WTC11 (cell line): ENCODE measurements at places on chromosomes 4 and X. TPM values are rescaled to one million over a fixed set of nuclear protein-coding genes. Genes with fewer than 3 reads are reported as not detected.

Gene RASSF6
- total RNA-seq = 0.15 to 0.27 TPM (median 0.18 TPM) in 3 replicates

Gene PHOX2B
- not detected in 3 replicates for total RNA-seq

Gene RRAGB
- total RNA-seq = 7.4 to 7.9 TPM (median 7.8 TPM) in 3 replicates

DNA sequence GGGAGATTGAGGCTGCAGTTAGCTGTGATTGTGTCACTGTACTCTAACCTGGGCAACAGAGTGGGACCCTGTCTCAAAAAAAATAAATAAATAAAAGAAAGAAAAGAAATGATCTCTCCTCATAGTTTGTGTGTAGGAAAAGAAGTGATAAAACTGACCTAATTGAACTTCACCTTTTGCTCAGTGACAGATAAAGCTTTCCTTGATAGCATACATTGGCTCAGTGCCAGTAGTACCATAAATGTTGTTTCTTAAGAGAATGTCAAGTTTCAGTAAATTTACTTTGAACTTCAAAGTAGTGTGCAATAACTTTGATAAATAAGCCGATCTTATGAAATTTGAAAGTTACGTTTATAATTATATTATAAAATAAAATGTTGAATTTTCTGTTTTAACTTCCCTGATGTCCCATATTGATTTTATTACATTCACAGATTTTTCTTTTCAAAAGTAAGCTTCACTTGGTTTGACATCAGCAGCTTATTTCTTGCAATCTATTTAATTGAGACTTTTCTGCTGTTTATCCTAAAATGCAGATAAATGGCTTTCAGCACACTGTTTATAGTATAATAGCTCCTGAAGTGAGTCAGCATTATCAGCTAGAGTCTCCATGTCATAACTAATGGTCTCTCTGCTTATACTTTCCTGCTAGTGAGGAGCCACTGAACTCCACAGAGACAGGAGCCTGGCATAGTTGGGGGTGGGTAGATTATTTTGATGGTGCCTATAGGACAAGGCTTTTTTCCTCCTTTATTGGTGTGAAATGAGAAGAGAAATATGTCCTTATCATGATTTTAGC lies 330.1 kb downstream of the BMPR1B start:
- no peaks in the 10 kb centered on the region for H3K27me3 ChIP-seq
- H3K36me3 ChIP-seq = no peaks in the 10 kb centered on the region
- H3K4me3 ChIP-seq = no peak overlapping the region
- DNase-seq = no peak
- H3K4me1 ChIP-seq = 0 out of 2 replicates have a peak, but pooled peaks cover 3% of the 10 kb centered on the region

- no peaks in the 10 kb centered on the region for H3K36me3 ChIP-seq
- no peak overlapping the region for H3K27ac ChIP-seq
- H3K4me3 ChIP-seq = no peak overlapping the region
- H3K27me3 ChIP-seq = no peaks in the 10 kb centered on the region
- H3K4me1 ChIP-seq = no peaks in the 10 kb centered on the region
Observed at GRCh38 chr4:184994010-184994622, 24.2 kb upstream of the HELT start.
